ENCODE measurements at places on chromosomes 1 and 21.

DNA sequence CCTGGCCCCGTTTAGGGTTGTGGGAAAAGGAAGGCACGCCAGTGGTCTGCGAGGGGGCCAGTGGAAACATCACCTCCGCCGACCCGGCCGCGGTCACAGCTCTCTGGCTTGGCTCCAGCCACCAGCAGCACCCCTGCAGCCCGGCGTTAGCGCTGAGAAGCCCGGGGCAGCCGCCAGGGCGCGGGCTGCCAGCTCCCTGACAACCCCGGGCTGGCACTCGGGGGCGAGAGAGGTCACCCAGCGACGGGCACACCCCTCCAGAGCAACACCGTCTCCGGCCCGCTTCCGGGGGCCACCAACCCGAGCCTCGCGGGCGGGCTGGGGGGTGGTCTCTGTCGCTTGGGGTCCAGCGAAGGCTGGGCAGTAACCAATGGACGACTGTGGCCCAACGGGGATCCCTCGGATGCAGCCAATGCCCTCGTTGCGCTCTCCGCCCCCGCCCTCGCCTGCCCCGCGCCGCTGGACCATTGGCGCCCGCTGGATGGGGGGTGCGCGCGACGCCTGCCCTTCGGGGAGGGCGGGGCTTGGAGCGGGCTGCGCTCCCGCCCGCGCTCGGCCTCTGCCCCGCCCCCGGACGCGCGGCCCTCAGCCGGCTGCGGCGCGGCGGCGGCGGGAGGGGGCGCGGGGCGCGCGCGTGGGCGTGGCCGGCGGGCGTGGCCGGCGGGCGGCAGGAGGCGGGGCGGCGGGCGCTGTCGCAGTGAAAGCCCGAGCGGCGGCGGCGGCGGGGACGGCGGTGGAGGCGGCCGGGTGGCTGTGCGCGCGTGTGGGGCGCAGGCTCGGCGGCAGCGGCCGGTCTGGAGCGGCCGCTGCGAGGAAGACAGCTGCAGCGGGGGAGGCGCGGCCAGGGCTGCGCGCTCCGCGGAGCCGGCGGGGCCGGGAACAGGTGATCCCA is at the start of gene MAN1C1:
TSS of gene MAN1C1 (plus strand) at position 697 of the 892 bp plus-strand sequence. CDS start 1,007 bp downstream, outside the sequence.
- peak; percentile 81 for DNase-seq

- DNase-seq: no peak
These were observed 1.5 kb downstream of the PAQR6 start for GRCh38 chr1:156246241-156246780.

- DNase-seq: no peak
These were observed 7.7 kb downstream of the PDZK1IP1 start for GRCh38 chr1:47181955-47182675.

DNA sequence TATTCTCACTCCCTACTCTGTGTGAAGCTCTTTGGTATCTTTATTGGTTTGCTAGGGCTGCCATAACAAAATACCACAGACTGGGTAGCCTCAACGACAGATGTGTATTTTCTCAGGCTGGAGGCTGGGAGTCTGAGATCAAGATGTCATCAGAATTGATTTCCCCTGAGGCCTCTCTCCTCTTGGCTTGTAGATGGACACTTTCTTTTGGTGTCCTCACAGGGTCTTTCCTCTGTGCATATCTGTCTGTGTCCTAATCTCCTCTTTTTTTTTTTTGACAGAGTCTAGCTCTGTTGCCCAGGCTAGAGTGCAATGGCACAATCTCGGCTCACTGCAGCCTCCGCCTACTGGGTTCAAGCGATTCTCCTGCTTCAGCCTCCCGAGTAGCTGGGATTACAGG is 71.4 kb upstream of the KCNJ6 start:
- no peak for DNase-seq

- no peak for DNase-seq
These were observed 178.7 kb downstream of the DNM3 start for GRCh38 chr1:172019976-172020375.

GRCh38 chr1:12052008-12052573 is 11.0 kb upstream of the TNFRSF8 start:
- DNase-seq: peak; percentile 78

GRCh38 chr1:28176492-28177470 is at the start of gene PTAFR:
TSS of gene PTAFR (minus strand) at chr1:28176690. CDS start at chr1:28151021, 25,669 bp downstream.
- no peak for DNase-seq

DNA sequence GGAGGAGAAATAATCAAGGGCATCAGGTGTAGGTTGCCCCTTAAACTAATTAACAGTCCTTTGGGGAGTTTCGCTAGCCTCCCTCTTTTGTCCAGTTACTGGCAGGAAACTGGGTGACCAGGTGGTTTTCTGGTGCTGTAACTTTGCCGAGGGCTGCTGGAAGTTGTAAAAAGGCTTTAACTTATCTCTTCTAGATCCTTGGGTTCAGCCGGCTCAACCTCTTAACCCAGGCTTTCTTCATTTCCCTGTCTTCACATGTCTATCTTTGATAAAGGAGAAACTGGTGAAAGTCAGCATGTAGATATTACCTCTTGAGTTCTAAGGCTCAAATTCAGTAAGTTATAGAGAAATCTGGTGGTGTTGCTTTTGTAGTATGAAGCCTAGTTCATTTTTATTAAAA is 289.7 kb upstream of the NRIP1 start:
- no peak for DNase-seq

DNA sequence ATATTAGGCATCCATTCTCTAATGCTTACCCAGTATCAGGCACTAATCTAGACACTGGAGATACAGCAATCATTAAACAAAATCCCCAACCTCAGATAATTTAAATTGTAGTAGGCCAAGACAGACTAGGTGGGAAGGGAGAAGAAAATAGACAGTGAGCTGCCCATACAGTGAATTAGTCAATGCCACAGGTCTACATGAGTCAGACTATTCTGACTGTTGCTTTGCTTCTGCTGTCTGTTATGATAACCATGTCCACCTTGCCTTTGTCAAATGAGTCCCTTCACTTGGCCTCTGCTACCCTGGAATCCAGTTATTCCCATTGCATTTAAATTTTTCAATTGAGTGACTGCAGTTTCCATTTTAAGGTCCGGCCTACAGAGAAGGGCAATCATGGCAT is 59.5 kb downstream of the PIK3R3 start:
- DNase-seq: no peak

DNA sequence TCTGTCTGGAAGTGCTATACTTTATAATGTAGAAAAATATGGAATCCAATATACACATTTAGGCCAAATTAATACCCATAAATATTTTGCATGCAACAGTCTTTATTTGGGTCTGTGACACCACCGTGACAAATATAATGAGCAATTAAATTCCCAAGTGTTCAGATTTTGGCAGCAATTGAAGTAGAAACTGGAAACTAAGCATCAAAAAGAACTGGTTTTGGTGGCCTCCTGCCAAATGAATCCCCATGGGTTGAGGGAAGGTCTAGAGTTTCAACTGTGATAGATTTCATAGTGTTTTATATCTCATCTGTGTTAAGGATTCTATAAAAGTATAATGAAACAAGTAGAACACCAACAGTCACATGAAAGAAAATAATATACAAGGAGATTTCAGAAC is 88.4 kb downstream of the DPYD start:
- DNase-seq: peak; percentile 64

GRCh38 chr21:36949171-36950141 is 17.0 kb downstream of the HLCS start:
- no peak for DNase-seq

DNA sequence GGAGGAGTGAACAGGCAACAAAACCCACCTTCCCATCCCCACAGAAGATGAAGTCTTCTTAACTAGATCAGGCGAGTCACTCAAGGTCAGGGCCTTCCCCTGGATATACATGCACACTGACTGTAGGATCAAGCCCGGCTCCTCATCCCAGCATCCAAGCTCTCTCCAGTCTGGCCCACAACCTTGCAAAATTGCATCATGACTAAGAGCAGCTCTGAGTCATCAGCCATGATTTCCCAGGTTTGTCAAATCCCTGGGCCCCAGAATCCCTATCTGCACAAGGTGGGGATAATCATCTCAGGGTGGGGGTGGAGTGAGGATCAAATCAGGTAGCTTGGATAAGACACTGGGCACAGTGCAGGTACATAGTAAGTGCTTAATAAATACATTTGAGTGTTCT is 199.3 kb upstream of the GRIK3 start:
- no peak for DNase-seq

- no peak for DNase-seq
These were observed 153.7 kb upstream of the ST6GALNAC5 start for GRCh38 chr1:76713535-76713934.

- DNase-seq: no peak
These were observed 28.6 kb upstream of the PRSS38 start for GRCh38 chr1:227786673-227787512.

- DNase-seq: no peak
These were observed 29.9 kb downstream of the TTF2 start for GRCh38 chr1:117089996-117090395.

DNA sequence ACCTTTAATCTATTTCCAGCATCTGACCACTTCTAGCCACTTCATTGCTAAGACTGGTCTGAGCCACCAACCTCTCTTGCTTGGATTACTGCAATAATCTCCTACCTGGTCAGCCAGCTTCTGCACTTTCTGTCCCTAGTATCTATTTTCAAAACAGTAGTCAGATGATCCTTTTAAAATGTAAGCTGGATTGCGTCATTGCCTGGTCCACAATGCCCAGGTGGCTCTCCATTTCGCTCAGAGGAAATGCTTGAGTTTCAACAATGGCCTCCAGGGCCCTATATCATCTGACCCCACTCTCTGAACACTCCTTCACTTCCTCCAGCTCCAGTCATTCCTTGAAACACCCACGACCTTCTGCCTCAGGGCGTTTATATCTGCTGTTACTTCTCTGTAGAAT is 2.3 kb downstream of the FYB2 start:
- no peak for DNase-seq

DNA sequence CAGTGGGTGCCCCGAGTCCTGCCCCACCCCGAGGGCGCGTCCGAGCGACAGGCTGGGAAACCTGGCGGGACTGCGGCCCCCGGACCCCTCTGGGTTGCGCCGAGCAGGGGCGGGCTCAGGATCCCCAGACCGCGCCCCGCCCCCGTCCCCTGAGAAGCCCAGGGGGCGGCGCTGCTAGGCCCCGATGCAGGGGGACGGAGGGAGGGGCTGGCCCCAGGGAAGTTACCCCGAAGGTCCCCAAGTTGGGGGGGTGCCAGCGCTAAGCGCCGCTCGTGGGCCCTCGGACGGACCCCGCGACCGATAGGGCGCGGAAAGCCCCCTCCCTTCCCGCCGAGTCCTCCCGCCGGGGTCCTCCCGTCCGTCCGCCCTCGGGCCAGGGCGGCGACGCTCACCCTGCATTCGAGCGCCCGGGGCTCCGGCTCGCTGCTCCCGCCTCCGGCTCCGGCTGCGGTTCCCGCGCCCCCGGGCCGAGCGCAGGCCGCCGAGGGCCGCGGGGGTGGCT is 414 bp downstream of the GPR153 start:
- no peak for DNase-seq
